ENCODE measurements at places on chromosomes 5 and 9. TPM values are rescaled to one million over a fixed set of nuclear protein-coding genes. Genes with fewer than 3 reads are reported as not detected.

Gene ANKRA2
- total RNA-seq = 10.5 TPM

Gene CTXN3
- not detected for total RNA-seq

Gene PCDHGB4
- total RNA-seq = 7.1 TPM

Gene ARHGEF39
- 0.85 TPM for total RNA-seq

Gene GABRA1
- total RNA-seq = not detected

Gene IL17B
- total RNA-seq = not detected

Gene TMEM171
- total RNA-seq = not detected

Gene FER
- total RNA-seq = 14.7 TPM

Gene PKD2L2
- total RNA-seq = 0.84 TPM

Gene CARTPT
- total RNA-seq = not detected

Gene CCL28
- total RNA-seq = 0.42 TPM

Gene TPD52L3
- total RNA-seq = not detected

DNA sequence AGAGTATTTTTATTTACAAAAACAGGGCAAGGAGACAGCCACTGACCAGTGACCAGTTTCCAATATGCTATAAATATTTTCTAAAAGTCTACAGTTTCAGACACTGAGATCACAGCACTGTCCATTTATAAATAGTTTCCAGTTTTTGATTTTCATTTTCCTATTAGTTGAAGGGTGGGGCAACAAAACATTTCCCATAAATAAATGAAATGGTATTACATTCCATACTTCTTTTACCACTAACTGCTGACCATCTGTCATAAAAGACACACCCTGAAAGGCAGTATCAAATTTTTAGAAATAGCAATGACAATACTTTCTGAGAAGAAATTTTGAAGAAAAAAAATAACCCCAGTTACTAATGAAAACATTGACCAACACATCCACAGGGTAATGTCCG is 126.7 kb downstream of the ARSB start:
- H3K27ac ChIP-seq = no peak overlapping the region
- no peak overlapping the region for H3K4me3 ChIP-seq

- no peak overlapping the region for H3K4me3 ChIP-seq
- no peak for DNase-seq
- H3K36me3 ChIP-seq = no peaks in the 10 kb centered on the region
- H3K27me3 ChIP-seq = no peaks in the 10 kb centered on the region
- no peak overlapping the region for H3K27ac ChIP-seq
These were observed 118.6 kb downstream of the ARRDC3 start for GRCh38 chr5:91264311-91265051.

DNA sequence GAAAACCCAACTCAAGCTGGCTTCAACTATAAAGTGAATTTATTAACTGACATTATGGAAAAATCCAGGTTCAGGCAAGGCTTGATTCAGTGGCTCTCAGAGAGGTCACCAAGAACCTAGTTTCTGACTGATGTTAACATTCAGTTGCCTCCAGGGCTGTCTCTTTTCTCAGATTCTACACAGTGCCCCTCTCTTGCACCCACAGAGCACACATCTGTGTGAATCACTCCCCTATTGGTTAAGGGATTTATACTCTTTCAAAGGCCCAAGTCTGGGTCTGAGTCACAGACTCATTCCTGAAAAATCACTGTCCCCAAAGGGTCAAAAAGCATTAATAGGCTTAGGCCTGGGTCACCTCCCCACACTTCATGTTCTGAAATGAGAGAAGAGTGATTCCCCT is 6.2 kb upstream of the HAVCR2 start:
- H3K27ac ChIP-seq = peak overlapping the region; percentile 7
- H3K4me3 ChIP-seq = no peak overlapping the region
- DNase-seq = no peak
- no peaks in the 10 kb centered on the region for H3K36me3 ChIP-seq

- H3K36me3 ChIP-seq = peaks cover 44% of the 10 kb centered on the region
- H3K4me3 ChIP-seq = no peak overlapping the region
- DNase-seq = no peak
- no peak overlapping the region for H3K27ac ChIP-seq
- no peaks in the 10 kb centered on the region for H3K4me1 ChIP-seq
These were observed 149.7 kb upstream of the RASGRF2 start for GRCh38 chr5:80810425-80810824.

DNA sequence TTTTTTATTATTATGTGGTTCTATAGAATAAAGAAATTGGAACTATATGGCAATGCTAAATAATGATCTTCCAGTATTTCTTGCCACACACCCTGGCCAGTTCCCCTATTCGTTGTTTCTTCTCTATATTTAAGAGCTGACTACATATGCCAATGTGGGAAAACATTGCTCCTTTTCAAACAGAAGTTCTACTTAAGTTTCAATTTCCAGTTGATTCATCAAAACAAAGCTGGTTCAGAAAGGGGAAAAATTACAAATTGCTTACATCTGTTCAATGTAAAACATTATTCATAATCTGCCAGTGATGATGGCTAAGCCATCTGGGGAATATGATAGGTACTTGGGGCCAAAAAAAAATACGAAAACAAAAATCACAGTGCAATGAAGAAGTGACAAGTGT is 76.9 kb downstream of the ST8SIA4 start:
- no peak overlapping the region for H3K4me3 ChIP-seq
- H3K36me3 ChIP-seq = no peaks in the 10 kb centered on the region
- no peak for DNase-seq
- no peaks in the 10 kb centered on the region for H3K27me3 ChIP-seq
- peaks cover 23% of the 10 kb centered on the region for H3K4me1 ChIP-seq

- no peak for DNase-seq
- H3K4me1 ChIP-seq = no peaks in the 10 kb centered on the region
- no peak overlapping the region for H3K4me3 ChIP-seq
- no peak overlapping the region for H3K27ac ChIP-seq
- no peaks in the 10 kb centered on the region for H3K27me3 ChIP-seq
These were observed 25.3 kb downstream of the ARRDC3 start for GRCh38 chr5:91357806-91358205.

- H3K4me1 ChIP-seq = no peaks in the 10 kb centered on the region
- H3K27ac ChIP-seq = no peak overlapping the region
- no peak overlapping the region for H3K4me3 ChIP-seq
- no peak for DNase-seq
- no peaks in the 10 kb centered on the region for H3K27me3 ChIP-seq
These were observed 13.5 kb downstream of the CFAP90 start for GRCh38 chr5:7837403-7837802.

- no peaks in the 10 kb centered on the region for H3K36me3 ChIP-seq
- DNase-seq = peak; percentile 84
- peak overlapping the region; percentile 68 for H3K27ac ChIP-seq
- H3K4me3 ChIP-seq = no peak overlapping the region
- peaks cover 24% of the 10 kb centered on the region for H3K4me1 ChIP-seq
These were observed 100.6 kb downstream of the ANGPTL2 start for GRCh38 chr9:127021664-127022363.

- H3K4me1 ChIP-seq = no peaks in the 10 kb centered on the region
- H3K4me3 ChIP-seq = no peak overlapping the region
- peaks cover 5% of the 10 kb centered on the region for H3K27me3 ChIP-seq
These were observed 166.4 kb downstream of the SLF1 start for GRCh38 chr5:94784536-94785505.

GRCh38 chr9:128788445-128788844 is 1.4 kb downstream of the TBC1D13 start:
- no peak overlapping the region for H3K4me3 ChIP-seq
- H3K27me3 ChIP-seq = no peaks in the 10 kb centered on the region
- no peak overlapping the region for H3K27ac ChIP-seq
- DNase-seq = no peak

DNA sequence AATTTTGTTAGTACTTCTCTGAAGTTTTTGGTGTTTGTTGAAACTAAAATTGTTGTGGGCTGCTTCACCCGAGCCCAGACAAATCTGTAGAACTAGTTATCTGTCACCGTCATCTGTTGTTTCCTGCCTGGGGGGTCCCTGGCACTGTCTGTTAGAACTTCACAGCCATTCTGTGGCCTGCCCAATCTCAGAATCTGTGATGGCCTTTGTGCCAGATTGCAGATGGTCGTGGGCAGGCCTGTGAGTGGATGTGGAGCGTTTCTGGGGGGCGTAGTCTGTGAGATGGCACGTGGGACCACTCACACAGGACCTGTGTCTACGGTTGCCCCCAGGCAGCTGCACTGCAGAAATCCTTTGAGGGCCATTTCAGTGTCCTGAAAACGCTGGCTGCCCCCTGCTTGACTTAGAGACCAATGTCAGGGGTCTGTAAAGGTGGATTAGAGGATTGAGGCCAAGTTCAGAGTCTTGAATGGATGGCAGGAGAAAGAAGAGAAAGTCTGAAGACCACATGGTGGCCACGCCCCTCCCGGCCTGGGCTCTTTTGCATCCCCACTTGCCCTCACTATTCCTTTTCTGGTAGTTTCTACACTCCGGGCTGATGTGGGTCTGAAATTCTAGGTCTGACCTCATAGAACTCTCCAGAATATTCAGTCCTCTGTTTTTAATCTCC is 38.3 kb downstream of the TRIO start:
- no peaks in the 10 kb centered on the region for H3K27me3 ChIP-seq
- H3K4me1 ChIP-seq = peaks cover 83% of the 10 kb centered on the region
- DNase-seq = no peak
- no peaks in the 10 kb centered on the region for H3K36me3 ChIP-seq
- no peak overlapping the region for H3K27ac ChIP-seq

DNA sequence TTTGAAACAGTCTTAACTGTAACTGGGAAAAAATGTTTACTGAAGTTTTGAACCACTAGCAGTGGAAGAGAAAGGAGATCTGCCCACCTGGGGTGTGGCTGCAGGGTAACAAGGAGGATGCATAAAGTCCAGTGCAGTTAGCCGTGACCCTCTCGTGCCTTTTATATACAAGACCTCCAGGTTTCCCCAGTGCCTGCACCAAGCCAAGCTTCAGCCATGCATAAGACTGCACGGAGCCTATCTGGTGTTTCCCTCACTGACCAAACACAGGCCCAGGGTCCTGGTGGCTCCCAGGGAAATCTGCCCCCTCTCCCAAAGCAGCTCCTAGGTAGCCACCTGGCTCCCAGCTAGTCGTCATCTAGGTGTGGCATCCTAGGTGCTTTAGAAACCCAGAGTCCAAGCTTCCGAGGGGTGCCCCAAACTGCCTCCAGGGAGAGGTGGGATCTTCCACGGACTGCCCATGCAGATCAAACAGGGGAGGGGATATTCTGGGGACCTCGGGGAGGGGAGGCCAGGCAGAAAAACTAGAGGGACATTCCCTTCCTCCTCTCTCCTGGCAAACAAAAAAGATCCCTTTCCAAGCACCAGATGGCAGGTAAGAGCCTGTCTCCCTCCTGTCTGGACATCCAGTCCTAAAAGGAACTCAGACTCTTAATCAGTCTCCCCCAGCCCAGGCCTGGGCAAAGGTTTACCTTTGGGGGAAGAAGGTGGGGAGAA is 2.7 kb downstream of the SHB start:
- peaks cover 81% of the 10 kb centered on the region for H3K4me1 ChIP-seq
- H3K27ac ChIP-seq = peak overlapping the region; percentile 80
- no peaks in the 10 kb centered on the region for H3K27me3 ChIP-seq
- H3K36me3 ChIP-seq = no peaks in the 10 kb centered on the region
- DNase-seq = no peak
- H3K4me3 ChIP-seq = peak overlapping the region; percentile 97

DNA sequence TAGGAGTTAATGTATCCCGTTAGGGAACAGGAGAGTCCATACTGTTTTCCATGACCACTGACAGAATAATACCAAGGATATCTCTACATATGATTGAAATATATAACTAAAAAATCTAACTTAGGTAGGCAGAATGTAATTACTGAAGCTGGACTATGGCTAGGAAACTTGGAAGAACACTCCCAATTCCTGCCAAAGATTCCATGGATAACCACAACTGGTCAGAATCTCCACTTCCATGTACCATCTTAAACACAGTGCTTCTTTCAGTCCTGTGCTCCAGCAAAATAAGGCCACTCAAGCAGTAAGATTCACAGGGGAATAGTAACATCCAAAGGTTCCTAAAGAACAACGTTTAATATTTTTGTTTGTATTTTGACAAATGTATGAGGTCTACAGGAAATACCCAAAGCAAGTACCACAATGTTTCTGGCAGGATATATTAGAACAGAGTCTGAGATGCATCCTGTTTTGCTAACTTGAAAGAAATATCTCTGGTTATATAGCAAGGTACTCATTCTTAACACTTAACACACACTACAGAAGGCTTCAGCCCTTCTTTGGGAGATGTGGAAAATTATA is 295.0 kb downstream of the ADAMTS6 start:
- H3K27me3 ChIP-seq = no peaks in the 10 kb centered on the region
- H3K4me1 ChIP-seq = no peaks in the 10 kb centered on the region
- no peak overlapping the region for H3K4me3 ChIP-seq
- no peak overlapping the region for H3K27ac ChIP-seq
- H3K36me3 ChIP-seq = no peaks in the 10 kb centered on the region
- no peak for DNase-seq

DNA sequence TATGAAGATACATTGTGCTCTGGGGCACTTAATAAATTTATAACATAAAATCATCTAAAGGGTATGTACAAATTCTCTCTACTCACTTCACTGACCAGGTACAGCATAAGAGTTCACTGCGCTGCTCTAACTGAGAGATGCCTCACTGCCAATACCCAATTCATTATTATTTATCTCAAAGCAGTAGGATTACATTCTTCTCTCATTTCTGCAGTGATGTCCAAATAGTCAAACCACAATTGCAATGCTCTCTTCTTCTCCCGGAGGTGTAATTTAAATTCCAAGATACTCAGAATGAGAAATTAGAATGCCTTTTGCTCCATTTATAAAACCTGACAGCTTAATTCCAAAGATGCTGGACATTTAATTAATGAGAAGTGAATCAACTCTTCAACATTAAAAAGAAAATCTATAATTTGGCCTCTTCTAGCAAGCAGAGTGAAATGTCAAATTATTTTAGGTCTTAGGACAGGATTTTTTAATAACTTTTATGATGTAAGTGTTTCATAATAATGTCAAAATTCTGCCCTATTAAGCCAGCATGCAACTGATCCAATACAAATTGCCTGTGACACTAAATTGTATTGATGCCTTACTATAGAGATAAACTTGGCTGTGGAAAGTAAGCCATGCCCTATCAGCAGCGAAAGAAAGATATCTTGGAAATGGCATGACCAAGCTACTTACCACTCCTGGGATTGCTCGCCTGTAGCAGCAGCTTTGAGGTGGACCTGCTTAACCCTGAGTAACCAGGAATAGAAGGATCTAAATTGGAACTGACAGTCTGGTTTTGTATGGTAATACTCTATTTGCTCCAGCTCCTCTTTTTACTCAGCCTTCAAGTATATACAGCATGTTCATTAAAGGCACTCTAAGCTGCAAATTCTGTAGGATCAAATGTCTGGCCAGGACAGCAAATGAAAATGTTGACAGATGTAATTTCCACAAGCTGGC is 374.2 kb upstream of the TYRP1 start:
- H3K27ac ChIP-seq = no peak overlapping the region
- H3K4me1 ChIP-seq = no peaks in the 10 kb centered on the region
- no peaks in the 10 kb centered on the region for H3K27me3 ChIP-seq

DNA sequence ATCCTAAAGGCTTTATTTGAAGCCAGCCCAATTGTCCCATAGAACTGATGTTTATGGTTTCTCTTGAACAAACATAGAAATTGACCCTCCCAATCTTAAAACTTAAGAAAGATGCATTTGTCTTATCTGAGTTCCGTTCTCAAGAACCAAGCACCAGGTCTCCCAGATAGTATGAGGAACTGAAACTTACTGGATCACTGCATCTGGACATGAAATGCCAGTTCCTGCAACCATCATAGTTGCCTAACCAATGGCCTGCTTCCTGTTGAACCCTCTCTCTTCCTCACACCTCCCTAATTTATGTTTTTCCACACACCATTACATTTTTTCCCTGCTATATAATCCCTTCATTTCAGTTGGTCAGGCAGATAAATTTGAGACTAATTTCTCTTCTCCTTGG is 478.9 kb downstream of the HTR1A start:
- H3K4me3 ChIP-seq = no peak overlapping the region
- no peak overlapping the region for H3K27ac ChIP-seq
